ENCODE measurements at places on chromosomes 3 and 15.
A peak's percentile ranks its signal among the peaks of the same experiment; 100 is the strongest.

- peak; percentile 13 for DNase-seq
Measured at GRCh38 chr3:131216801-131217200, 164.8 kb upstream of the NUDT16 start.

DNA sequence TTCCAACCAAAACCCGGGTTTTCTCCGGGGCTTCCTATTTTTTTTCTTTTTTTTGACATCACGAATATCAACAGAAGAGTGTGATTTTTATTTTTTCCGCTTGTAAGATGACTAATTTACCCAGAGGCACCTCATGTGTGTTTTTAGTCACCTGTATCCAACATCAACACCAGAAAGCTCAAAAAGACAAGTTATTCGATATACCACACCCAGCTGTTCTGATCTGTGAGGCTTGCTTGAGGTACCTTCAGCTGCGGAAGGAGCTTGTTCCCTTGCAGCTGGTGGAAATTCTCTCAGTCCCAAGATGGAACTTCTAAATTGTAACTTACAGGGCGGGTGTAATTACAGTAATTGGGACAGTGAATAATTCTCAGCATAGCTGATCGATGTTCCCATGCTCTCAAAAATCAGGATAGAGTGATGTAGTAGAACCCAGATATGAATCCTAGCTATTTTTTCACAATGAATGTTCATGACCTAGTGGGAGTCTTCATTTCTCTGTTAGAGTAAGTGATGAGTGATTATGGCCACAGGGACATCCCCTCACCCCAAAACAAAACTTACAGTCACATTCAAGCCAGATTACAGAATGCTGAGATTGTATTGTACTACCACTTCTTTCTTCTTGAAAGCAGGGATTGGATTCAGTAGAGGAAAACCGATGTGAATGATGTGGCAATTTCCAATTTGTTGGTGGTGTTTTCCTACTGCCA, 232.1 kb downstream of the AGBL1 start:
- DNase-seq, result no peak

GRCh38 chr3:24420224-24420623, 74.4 kb downstream of the THRB start:
- DNase-seq, result no peak

GRCh38 chr3:169479314-169479939, 184.1 kb downstream of the MECOM start:
- no peak for DNase-seq

GRCh38 chr3:185678027-185678426, 91.9 kb downstream of the SENP2 start:
- DNase-seq, result no peak

- no peak for DNase-seq
Measured at GRCh38 chr3:126501736-126502135, 15.8 kb downstream of the UROC1 start.

DNA sequence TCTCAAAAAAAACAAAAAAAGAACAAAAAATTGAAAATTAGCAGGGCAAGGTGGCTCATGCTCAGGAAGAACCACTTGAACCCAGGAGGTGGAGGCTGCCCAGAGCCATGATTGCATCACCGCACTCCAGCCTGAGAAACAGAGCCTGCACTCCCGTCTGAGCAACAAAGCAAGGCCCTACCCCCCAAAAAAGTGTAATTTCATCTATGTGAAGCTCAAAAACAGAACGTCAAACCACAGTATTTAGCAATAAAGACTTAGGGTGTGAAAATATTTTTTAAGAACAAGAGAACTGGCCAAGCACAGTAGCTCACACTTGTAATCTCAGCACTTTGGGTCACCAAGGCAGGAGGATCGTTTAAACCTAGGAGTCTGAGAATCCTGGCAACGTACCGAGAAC, 38.2 kb downstream of the STAG1 start:
- no peak for DNase-seq

GRCh38 chr3:184347321-184348056, 10.1 kb downstream of the FAM131A start:
- DNase-seq, result no peak

DNA sequence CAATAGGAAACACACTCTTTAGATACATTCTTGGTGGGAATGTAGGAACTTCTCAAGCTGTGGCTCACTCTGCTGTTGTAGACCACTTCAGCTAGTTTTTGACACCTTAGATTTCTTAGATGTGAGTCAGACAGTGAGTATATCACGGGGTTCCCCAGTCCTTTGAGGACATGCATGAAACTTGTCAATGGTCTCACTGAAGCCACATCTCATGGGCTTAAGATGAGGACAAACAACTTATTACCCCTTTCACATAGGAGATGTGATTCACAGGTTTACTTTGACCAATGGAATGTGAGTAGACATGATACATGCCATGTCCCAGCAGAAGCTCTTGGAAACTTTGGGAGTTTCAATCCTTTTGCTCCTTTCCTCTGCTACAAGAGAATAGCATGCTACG, 325.5 kb downstream of the CHST2 start:
- DNase-seq, result no peak

- no peak for DNase-seq
Measured at GRCh38 chr3:185340751-185341150, 22.2 kb upstream of the MAP3K13 start.

- DNase-seq, result no peak
Measured at GRCh38 chr3:141407825-141408224, 39.5 kb downstream of the ZBTB38 start.

GRCh38 chr3:186380622-186381380, 18.8 kb upstream of the DGKG start:
- no peak for DNase-seq

- DNase-seq, result no peak
Measured at GRCh38 chr3:24540821-24541220, 46.2 kb upstream of the THRB start.

- no peak for DNase-seq
Measured at GRCh38 chr15:58415636-58416035, 16.2 kb upstream of the LIPC start.

- DNase-seq, result peak; percentile 78
Measured at GRCh38 chr3:167941234-167941995, 154.3 kb downstream of the GOLIM4 start.

DNA sequence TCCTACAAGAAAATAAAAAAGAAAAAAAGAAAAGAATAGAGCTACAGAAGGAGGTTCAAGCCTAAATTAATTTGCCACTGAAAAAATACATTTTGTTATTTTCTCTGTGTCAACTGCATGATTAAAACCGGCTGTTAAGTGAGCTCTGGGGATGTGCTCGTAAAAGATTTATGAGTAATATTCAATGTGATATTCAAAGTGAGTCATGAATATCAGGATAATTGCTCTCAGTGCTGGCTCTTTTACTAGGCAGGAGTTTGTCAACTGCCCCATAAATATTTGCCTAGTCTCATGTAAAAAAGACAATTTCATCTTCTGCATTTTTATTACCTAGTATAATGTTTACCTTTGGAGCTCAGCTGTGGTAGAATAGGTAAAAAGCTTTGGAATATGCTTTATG, 78.9 kb downstream of the CDIN1 start:
- DNase-seq, result peak; percentile 67

GRCh38 chr3:172155897-172156585, 116.7 kb downstream of the FNDC3B start:
- DNase-seq, result no peak

DNA sequence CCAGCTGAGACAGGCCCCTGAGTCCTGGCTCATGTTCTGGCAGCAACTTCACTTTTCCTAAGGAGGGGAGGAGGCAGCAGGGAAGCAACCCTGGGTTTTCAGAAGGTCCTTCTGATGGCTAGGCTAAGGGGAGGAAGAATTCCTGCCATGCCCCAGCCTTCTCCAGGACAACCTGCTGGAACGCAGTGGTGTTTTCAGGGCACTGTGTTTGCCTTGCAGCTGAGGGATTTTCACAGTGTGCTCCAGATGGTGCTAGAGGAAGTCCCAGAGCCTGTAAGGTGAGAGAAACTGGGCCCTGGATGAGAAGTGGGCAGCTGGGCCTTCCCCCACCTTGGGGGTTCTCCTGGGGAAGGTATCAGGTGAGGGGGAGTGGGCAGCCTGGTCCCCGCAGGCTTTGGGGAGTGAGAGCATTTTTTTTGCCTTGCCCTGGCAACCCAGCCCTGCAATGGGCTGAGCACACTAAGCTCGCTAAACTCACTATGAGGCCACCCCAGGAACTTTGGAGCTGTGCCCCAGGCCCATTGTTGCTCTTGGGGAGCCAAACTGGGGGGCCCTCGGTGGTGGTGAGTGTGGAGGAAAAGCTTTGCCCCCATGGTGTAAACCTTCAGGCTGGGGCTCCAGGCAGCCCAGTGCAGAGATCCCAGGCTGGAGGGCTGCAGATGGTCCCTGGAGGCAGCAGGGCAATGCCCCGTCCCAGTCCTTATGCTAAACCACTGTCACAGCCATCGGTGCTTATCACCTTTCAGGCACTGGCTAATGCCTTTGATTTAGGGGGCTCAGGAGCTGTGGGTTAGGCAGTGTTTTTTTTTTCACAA, 41.1 kb downstream of the ACAA1 start:
- DNase-seq, result no peak

- DNase-seq, result peak; percentile 33
Measured at GRCh38 chr3:64859625-64860535, 172.1 kb upstream of the ADAMTS9 start.

- no peak for DNase-seq
Measured at GRCh38 chr3:15556512-15556911, 35.0 kb upstream of the COLQ start.

DNA sequence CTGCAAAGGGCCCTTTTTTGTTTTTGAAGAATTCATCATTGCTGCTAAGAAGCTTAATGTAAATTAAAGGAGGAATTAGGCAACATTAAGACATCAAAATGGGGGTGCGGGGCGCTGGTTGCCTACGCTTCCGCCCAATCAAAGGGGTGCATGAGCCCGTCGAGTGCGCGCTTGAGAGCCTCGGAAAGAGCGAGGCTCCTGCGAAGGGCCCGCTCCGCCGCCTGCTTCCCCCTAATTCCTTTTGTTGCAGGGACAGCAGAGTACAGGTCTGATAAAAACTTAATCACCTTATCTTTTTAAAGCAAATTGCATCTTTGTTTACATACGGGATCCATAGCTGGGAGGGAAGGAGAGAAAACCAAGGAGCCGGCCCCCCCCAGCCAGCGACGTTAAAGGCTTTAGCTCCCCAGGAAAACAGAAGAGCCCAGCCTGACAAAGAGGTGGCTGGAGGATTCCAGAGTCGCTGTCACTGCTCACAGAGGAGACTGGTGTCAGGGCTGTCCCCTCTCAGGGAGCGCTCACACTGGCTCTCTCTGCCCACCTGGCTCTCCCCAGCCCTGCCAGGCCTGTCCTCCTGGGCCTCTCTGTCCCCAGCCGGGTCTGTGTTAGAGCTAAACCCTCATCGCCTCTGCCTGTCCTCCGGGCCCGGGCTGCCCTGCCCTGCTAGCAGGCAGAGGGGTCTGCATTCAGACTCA, 67.3 kb downstream of the DNAJB8 start:
- DNase-seq, result no peak

DNA sequence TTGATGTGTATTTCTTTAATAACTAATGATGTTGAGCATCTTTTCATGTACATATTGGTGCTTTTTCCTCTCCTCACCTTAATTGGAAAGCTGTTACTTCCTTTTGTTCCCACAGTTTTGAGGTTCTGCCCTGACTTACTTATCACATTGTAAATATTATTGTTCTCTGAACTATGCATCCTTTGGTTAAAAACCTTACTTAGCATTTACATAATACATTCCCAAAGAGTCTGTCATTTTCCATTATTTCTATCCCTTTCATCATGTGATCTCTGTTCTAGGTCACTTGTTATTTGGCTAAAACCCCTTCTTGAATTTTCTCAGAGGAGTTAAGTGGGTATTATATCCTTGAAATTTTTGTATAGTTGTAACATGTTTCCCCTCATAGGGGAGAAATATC, 33.0 kb downstream of the SLC12A6 start:
- DNase-seq, result peak; percentile 3

DNA sequence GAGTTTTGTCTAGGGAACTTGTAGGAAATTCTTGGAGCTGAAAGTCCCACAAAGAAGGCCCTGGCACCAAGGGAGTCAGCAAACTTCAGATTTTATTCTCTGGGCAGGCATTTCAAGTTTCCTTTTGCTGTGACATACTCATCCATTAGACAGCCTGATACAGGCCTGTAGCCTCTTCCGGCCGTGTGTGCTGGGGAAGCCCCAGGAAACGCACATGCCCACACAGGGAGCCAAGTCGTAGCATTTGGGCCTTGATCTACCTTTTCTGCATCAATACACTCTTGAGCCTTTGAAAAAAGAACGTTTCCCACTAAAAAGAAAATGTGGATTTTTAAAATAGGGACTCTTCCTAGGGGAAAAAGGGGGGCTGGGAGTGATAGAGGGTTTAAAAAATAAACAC, 15.0 kb downstream of the TIGIT start:
- DNase-seq, result no peak

GRCh38 chr3:30523366-30523765, 83.0 kb upstream of the TGFBR2 start:
- DNase-seq, result no peak

DNA sequence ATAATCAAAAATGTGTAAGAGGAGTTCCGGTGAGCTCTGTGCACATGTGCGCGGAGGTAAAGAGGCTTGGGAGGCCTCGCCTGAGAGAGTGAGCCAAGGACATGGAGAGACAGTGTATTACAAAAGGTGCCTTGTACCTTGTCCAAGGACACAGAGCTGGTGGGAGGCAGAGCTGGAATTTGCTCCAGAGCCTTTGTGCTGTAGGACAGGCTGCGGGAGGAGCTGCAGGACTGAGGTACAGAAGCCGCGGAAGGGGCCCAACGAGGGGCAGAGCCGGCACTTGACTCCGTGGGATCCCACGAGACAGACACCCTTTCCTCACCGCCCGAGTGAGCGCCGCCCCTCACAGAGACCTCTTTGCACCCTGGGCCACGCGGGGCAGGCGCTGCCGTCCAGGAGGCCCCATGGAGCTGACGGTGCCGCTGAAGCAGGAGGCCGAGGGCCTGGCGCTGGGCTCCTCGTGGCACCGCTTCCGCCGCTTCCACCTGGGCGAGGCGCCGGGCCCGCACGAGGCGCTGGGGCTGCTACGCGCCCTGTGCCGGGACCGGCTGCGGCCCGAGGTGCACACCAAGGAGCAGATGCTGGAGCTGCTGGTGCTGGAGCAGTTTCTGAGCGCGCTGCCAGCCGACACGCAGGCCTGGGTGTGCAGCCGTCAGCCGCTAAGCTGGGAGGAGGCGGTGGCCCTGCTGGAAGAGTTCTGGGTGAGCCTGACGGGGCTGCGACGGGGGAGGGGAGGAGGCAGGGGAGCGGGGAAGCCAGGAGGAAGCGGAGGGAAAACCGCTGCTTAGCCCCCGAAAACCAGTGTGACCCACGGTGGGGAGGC, 68.7 kb downstream of the SLTM start:
- DNase-seq, result no peak

GRCh38 chr3:71109977-71110285, 473.6 kb downstream of the FOXP1 start:
- no peak for DNase-seq

- DNase-seq, result no peak
Measured at GRCh38 chr3:168156479-168156878, 60.8 kb upstream of the GOLIM4 start.

- DNase-seq, result no peak
Measured at GRCh38 chr15:51414256-51414860, 72.9 kb downstream of the GLDN start.

DNA sequence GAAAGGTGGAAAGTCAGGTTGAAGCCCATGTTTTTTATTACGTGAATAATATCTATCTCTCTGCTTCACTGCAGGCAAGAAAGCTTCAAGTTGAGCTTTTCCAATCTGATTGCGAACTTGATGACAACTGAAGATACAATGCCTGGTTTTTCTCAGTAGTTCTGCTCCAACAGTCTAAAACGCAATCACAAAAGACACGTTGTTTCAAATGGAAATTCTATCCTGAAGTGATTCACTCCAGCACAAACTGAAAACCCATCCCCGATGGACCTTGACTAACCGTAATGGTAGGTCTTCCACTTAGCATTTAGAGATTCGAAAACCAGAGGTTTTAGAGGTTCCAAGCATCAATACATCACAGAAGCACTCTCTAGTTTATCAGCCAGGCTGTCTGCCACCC, 10.6 kb downstream of the B4GALT4 start:
- DNase-seq, result no peak

GRCh38 chr3:158847452-158847821, 45.6 kb downstream of the MFSD1 start:
- DNase-seq, result no peak
